Cortex of kidney (tissue), 1 donor: ENCODE measurements at places on chromosomes 6 and 20.

DNA sequence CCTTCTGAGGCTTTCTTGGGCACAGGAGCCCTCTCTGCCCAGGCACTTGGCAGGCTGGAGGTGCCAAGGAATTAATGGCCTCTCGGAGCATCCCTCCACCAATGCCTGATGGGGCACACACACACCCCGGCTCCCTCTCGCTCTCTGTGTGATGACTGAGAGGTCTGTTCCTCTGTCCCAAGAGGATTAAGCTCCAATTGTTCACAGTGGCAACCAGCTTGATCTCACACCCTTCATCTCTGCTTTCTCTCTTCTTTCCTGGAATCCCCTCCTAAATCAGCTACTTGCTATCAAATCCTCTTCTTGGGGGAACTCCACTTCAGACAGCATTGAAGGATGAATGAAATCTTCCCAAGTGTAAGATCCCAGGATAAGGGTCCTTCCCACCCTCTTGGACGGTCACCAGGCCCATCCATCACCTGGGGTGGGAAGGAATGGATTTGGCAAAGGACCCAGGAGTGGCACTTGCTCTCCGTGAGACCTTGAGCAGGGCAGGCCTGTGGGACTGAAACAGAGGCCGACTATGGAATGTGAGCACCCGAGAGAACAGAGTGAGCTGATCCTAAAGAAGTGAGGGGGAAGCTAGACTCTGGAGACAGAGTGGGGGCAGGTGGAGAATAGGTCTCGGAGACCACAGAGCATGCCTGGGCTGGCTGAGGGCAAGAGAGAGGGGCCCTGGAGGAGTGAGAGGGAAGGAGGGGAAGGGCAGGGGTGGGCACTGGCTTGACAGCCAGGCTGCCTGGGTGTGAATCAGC lies 93.6 kb downstream of the GRM4 start:
- no peak for DNase-seq

- DNase-seq: no peak
These were observed 216.4 kb upstream of the MCHR2 start for GRCh38 chr6:100210137-100211117.

DNA sequence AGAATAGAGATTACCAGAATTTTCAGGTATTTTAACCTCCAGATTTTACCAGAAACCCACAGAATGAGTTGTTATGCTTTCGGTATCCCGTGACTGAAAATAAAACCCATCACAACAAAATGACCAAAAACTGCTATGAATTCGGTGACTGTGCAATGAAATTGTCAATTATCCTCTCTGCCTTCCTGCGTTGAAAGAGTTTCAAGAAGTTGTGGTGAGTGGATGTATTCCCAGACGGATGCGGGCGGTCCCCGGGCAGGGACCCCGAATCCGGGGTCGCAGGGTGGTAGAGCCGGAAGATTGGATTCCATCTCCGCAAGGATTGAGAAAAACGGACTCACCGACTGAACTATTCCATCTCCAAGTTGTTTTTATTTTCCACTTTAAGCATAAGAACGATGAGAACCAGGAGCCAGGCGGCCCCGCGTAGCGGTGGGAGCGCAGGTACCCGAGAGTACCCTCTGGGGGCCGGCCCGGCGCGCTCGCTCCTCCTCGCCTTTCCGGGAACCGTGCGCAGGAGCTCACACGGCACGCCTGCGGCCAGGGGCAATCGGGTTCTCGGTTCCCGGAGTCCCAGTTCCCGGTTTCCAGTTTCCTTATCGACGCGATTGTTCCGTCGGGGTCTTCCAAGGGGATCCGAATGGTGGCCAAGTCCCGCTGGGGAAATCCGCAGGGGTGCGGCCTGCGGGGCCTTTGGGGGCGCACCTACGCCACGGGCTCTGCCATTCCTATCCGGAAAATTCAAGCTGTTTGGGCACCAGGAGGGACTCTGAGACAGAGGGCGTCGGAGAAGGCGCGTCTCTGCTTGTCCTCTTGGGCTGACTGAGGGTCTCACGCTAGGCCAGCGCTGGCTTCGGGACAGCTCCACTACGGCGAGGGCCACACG lies 104.9 kb upstream of the PRDM1 start:
- DNase-seq: no peak

- no peak for DNase-seq
These were observed 62.6 kb upstream of the AKAP12 start for GRCh38 chr6:151176911-151177770.

GRCh38 chr6:108750801-108751200 lies 97.4 kb upstream of the ARMC2 start:
- no peak for DNase-seq

DNA sequence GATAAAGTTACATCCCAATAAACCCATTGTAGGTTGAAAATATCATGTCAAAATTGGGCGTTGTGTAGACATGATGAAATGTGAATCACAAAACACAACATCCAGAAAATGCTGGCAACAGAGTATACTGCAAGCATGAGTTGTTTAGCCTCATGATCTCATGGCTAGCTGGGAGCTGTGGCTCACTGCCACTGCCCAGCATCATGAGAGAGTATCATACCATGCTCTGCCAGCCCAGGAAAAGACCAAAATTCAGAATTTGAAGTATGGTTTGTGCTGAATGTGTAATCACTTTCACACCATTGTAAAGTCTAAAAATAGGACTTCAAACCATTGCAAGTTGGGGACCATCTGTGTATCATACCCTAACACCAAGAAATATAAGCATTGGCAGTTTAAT lies 45.2 kb upstream of the SMAP1 start:
- no peak for DNase-seq

DNA sequence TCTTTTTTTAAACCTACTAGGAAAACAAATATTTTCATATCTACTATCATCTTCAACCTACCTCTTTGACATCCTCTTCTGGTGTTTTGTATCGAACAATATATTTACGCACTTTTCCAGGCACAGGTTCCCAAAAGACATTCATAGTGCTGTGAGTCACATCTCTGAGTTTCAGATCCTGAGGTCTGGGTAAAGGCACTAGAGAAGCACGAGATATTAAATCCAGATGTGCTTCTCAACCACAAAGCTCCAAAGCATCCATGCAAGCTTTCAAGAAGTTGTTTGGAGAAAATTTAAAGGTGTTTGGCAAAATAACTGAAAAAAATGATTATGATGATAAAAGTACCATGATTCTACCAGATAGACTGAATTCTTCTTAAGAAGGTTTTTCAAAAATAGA lies 62.7 kb downstream of the COL12A1 start:
- no peak for DNase-seq
